ENCODE measurements at places on chromosomes 12 and 14.

DNA sequence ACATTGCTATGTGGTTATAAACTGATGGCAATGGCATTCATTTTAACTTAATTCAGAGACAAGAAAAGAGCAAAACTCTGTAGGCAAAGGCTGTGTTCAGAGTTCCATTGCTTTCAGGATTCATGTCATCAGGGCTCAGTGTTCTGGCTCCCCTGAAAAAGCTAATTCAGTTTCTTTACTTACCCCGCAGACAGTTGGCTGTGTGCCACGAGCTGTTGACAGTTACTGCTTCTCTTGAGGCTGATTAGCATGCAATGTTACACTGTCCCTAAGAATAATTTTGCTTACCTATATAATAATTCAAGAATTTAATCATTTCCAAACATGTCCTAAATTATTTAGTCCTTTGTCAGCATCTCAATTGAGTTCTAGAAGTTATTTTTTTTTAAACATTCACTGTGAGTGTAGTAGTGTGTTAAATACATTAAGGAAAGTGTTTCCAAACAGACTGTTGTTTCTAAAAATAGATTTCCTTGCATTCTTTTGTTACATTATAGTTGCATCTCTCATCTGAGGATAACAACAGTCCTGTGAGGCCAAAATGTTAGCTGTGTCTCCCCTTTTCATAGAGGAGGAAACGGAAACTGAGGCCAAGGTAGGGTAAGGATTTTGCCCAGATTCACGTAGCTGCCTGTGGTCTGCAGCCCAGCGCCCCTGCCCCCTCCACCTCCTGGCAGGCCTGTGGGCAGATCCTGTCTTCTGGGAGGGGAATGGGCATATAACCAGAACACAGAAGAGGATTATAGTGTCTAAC, 98.6 kb downstream of the PELI2 start:
- no peak for DNase-seq

DNA sequence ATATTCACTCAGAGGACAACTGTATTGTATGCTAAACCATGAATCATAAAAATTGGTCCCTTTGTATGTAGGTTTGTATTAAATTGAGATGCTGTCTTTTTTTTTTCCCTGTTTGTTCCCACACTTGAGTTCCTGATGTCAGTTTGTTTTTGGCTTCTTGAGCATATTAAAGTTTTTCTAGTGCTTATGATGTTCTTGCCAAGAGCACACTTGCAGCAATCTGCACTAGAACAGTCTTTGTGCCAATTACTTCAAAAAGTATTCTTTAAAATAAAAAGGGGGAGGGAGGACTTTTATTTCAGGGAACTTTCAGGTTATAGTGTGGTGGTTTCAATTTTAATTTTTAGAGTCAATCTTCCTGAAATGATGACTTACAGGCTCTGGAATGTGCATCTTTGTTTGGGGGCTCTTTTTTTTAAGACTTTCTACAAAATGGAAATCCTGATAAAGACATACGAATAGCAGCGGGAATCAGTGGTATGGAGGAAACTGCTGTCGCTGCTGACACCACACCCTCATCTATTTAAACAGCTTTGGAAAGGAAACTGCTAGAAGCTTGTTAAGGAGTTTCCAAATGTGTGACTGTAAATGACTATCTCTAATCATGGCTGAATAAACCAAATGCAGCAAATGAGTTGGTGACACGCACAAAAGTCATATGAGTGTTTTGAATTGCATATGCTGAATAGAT, 188.6 kb downstream of the EGLN3 start:
- DNase-seq: no peak

DNA sequence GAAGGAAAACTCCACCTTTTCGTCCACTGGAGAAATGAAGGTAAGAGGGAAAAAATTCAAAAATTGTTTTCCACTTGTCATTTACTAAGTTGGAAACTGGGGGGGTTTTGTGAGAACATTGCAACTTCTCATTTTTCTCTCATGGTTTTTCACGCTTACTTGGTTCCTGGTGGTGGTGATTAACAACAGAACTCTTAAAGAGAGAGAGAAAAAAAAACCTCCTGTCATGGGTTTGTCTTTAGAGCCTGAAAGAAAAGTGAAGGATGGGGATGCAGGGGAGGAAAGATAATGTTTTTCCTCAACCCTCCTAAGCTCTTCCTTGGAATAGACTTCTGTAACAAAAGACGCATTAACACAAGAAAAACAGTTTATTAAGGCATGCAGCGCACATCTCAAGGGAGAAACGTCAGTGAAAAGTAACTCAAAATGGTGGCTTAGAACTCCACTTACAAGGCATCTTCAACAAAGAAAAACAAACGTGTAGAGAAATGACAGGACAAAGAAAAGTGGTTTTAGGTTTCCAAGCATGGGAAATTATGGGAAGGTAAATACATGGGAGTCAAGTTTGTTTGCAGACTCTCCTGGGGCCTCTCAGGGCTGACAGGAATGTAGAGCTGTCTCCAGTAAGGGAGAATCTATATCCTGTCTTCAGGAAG, 81.9 kb upstream of the ATF7IP start:
- DNase-seq: no peak

GRCh38 chr12:25502596-25502995, 50.5 kb downstream of the LMNTD1 start:
- DNase-seq: no peak

- peak; percentile 25 for DNase-seq
These were observed 715 bp downstream of the CACNB3 start for GRCh38 chr12:48818831-48819590.

DNA sequence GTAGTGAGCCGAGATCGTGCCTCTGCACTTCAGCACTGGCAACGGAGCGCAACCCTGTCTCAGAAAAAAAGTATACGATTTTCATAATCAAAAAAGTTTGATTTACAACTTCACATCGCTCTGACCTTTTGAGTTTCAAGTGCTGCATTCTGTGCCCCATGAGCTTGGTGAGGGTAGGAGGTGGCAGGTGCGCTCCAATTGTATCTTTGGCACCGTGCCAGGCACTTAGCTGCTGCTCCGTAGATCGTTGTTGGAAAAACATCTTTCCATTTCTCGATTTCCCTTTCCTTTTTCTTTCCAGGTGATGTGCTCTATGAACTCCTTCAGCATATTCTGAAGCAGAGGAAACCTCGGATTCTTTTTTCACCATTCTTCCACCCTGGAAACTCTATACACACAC, 203.7 kb downstream of the ETV6 start:
- no peak for DNase-seq

DNA sequence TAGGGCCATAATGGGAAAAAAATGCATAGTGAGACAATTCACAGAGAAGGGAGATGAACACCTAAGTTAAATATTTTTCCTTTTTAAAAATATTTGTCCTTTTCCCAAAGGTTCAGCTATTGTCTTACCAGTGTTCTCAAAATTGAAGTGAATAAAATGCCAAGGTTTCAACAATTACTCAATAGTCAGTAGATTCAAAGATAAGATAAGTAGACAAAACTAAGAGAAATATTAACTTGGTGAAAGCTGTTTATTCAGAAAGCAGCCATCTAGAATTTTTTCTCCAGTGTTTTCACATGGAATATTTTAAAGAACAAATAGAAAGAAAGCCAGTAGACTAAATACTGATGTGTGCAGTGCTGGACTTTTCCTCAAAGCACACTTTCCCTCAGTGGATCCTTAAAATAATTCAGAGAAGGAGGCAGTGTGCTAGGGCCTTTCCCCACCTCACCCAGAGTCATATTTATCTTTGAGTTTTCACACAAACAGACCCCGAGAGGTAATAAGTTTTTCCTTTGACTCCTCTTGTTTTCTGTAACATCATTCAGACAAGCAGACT, 144.5 kb upstream of the PLEKHG7 start:
- no peak for DNase-seq

DNA sequence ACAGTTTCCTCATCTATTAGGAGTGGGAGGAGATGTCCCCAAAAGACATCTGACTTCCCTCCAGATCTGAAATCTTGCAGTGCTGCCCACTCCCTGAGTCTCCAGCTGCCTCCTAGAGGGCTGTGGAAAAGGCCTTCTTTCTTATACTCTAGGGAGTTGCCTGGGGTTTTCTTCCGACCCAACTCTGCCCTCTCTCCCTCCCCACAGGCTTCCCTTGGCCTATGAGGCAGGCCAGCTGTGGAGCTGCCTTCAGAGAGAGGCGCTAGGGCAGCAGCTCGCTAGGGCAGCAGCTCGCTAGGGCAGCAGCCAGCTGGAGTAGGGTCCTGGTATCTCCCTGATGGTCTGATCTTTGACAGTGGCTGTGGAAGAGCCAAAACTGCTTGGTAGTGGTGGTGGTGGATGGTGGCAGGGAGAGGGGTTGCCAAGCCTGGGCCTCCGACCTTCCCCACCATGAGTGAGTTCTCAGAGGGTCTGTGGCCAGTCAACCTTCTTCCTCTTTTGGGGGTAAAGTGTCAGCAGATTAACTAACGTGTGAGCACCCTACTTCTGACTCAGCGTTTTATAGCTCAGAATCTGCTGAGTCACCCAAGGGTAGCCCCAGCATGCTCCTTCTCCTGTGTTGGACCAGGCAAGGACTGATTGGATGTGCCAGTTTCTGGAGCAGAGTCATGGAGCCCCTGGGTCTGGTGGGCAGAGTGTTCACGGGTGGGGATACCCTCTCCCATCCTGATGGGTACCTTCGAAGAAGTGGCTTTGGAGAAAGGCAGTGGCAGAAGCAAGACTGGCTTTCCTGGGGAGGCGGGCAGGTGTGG, 2.3 kb downstream of the SLC48A1 start:
- DNase-seq: no peak

- no peak for DNase-seq
These were observed 126.1 kb downstream of the PELI2 start for GRCh38 chr14:56244138-56244789.

DNA sequence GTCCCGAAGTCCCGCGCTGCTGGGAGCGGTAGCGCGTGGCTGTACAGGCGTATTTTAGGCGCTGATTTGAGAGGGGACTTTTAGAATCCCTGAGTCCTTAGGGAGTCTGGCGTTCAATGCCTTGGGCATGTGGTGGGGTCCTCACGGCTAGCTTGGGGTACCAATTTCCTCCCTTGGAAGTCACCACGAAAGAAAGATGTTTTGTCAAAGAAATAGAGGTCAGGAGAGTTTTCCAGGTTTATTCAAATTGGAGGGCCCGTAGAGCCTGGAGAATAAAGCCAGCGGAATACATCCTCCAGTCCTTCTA, 63.9 kb downstream of the KLHL28 start:
- DNase-seq: no peak

DNA sequence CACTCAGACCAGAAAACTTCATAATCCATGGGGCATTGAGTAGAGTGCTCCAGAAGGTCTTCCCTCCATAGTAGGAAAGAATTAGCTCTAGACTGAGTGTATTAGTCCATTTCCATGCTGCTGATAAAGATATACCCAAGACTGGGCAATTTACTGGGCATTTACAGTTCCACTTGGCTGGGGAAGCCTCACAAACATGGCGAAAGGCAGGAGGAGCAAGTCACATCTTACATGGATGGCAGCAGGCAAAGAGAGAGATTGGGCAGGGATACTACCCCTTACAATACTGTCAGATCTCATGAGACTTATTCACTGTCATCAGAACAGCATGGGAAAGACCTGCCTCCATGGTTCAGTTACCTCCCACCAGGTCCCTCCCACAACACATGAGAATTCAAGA, 300.6 kb upstream of the TMEM132C start:
- no peak for DNase-seq

DNA sequence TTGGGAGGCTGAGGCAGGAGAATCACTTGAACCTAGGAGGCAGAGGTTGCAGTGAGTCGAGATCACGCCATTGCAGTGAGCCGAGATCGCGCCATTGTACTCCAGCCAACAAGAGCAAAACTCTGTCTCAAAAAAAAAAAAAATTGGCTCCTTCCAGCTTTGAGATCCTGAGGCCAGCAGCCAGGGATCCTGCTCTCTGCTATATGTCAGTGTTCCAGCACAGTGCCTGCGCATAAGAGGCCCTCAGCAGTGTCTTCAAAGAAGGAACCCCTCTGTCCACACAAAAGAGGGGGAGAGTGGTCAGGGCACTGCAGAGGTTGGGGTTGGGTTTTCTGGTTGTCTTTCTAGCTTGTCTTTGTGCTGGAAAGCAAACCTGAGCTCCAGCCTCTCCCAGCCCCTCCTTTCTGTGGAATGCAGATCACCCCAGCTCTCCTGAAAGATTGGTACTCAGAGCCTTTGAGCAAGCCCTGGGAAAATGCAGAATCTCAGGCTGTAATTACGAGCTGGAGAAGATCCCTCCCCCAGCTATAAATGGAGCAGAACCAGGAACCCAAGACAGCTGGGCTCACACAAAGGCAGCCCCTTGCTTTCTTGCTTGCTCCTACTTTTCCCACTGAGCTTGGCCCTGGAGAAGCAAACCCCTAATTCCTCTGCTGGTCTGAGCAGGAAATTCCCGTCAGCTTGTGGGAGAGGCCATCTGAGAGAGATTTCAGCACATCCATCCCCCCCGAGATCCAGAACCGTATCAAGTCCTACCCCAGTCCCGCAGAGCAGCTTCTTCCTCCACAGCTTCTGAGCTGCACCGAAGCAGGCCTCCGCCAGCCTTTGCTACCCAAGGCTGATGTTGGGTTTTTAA, 205.7 kb downstream of the ZFP36L1 start:
- DNase-seq: no peak

All from MM.1S (cell line).